ENCODE measurements at places on chromosomes 2 and 18.

GRCh38 chr2:20534913-20535801 lies 88.3 kb downstream of the RHOB start:
- no peak for DNase-seq

DNA sequence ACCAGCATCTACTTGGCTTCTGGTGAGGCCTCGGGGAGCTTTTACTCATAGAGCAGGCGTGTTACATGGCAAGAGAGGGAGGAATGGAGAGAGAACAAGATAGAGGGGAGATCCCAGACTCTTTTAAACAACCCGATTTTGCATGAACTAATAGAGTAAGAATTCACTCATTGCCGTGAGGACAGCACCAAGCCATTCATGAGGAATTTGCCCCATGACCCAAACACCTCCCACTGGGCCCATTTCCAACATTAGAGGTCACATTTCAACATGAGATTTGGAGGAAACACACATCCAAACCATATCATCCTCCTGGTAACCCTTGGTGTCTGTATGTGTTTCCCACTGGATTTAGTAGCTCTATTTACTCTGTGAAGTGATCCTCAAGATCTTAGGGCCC lies 249.9 kb upstream of the SP5 start:
- no peak for DNase-seq

DNA sequence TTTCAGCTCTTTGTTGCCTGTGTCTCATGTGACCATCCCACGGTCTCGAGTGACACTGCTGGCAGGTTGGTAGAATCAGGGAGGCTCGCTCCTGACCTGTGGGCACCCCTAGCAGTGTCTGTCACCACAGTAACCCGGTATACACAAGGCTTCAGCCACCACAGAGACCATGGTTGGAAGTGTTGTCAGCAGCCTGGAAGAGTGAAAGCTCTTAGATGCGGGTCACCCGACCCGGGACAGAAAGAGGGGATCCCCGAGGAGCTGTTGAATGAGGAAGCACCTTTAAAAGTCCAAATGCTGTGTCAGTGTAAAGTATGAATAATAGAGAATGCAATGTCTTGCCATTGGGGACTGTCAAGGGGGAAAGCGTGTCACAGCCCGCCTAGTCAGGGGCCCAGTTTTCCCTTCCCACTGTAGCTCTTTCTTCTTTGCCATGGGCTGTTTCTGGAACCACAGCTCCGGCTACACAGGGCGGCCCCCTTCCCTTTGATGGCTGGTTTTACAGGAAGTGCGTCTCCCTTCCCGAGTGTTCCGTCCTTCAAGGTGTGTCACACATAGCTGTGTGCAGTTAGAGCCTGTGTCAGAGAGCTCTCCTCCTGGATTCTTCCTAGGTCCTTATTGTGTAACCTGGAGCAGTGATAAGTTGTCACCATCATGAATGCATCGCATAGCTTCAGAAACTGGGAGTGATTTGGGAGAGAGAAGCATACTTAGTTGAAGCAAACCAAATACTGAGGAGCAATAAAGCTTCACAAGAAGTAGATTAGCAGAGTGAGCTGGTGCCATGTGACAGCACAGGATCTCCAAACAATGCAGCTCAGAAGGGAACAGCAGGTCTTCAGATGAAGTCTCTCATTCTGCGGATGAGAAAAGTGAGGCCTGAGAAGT lies 81.4 kb downstream of the MTCL1 start:
- DNase-seq: no peak

DNA sequence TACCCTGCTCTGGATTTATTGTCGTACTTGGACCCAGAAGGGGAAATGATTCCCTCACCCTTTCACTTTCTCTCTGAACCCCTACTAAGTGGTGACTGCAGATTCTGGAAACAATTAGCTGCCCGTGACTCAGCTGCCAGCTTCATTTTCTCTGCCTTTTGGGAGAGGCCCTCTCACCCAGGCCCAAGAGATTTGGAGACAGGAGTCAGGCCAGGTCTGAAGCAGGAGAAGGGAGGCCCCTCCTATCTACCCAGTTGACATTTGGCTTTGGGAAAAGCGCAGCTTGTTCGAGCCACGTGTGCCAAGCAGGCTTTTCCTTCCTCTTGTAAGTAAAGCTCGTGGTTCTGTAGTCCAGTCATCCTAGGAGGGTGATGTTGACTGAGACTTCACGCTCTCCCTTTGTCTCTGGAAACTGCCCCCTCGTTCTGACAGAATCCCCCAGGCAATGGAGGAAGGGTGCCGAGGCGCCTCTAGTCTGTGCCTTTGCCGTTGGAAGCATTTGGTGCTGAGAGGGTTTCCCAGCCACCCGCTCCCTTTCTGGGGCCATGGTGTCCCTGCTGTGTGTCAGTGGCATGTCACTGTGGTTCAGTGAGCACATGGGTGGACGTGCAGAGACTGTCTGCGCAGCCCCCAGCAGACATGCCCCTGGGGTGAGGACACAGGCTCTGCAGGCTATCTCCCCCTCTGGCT lies 8.6 kb downstream of the OXER1 start:
- DNase-seq: no peak

DNA sequence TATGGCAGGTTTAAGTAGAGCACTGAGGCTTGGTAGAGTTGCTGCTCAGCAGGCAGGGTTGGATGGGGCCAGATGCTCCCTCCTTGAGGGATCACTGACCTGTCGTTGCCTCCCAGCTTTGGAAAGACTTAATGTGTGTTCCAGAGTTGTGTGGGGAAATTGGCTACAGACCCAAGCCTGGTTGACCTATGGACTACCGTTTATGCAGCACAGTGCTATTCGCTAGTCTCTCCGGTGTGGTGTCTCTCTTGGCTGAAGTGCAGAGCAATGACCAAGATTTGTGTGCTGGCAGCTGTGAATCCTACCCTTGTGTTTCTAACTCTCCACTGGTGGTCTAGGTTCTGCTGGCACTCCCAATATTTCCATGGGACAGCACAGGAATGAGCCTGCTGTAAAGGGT lies 29.8 kb upstream of the SLC4A10 start:
- DNase-seq: no peak

DNA sequence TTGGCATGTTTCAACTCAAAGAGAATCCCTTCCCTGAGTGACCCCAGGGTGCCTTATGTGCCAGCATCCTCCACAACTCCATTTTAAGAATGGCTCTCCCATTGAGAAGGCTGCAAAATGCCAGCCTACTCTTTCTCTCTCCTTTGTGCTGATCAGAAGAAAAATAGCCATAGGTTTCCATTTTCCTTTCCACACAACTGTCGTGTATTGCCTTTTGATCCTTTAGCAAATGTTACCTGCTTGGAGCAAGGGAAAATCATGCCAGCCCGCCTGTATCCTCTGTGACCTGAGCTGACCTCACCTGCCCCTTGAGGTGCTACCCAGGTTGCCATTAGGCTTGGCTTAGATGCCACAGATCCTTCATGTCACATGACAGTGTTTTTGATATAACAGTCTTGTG lies 38.8 kb downstream of the DPYSL5 start:
- DNase-seq: no peak

DNA sequence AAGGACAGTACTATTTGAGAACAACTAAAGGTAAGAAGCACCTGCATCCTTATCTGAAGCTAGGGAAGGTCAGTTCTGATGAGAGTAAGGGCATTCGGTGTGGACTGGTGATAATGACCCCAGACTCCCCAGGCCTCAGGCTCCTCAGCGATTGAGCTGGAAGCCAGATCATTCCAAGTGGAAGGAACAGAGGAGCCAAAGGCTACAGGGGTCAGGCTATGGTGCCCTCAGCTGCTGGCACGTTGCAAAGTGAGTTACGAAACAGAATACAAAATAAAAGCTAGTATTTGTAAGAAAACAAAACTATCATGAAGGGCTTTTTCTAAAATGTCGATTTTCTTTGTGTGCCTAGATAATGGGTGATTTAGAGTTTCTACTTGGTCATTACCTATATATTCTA lies 168.5 kb upstream of the LRRTM1 start:
- DNase-seq: no peak

DNA sequence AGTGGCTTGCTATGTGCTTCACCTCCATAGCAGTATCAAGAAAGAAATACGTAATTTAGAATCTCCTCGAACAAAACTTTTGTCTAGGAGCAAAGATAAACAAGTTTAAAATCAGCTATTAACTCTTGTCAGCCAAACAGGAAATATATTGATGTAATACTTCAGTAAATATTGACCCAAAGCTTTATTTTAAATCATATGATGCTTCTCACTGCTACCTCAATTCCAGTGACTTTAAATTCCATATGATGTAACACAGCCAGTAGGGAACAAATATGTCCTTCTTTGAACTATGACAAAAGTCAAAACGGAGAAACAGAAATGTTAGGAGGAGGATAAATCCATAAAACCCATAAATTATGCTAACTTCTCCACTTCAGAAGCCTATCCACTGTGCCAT lies 7.2 kb downstream of the RNF103 start:
- no peak for DNase-seq

DNA sequence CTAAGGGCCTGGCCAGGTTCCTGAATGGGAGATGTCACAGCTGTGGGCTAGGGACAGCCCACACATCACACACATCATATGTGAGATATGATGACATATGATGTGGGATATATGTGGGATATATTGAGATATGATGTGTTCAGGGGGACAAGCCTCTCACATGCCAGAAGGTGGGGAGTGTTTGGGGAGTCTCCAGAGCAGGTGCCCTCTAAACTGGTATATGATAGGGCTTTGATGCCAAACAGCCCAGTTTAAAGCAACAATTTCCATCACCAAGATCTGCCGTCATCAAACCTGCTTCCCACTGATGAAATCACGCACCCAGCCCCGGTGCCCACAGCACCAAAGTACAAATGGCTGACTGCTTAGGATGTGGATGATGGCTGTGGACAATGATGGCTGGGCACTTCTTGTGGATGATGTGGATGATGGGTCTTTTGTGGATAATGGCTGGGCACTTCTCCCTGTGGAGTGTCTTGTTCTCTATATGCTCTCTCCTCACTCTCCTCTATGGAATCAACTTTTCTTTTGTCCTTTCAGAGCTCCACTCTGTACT lies 50.9 kb downstream of the FBLN7 start:
- DNase-seq: no peak

- no peak for DNase-seq
These were observed at the start of gene SLC30A3 for GRCh38 chr2:27262379-27263286. Gene SLC30A3, minus strand, starts transcription at chr2:27263047. Its CDS starts 141 bp downstream, at chr2:27262906.

- DNase-seq: peak; percentile 88
These were observed 710 bp upstream of the TMSB10 start for GRCh38 chr2:84904717-84905174.

GRCh38 chr2:127004893-127005600 lies 101.9 kb downstream of the BIN1 start:
- no peak for DNase-seq

- no peak for DNase-seq
These were observed 96.4 kb downstream of the EN1 start for GRCh38 chr2:118750959-118751565.

All from left forelimb (tissue), 1 donor.